Activated CD8-positive, alpha-beta T cell treated with anti-CD3 and anti-CD28 coated beads, Interleukin-2, amount 10 ng/mL, durations not matched to agents 7 days and 5 days (primary cell): ENCODE measurements at places on chromosomes 4 and X. TPM values are rescaled to one million over a fixed set of nuclear protein-coding genes. Genes with fewer than 3 reads are reported as not detected.

GRCh38 chr4:121790976-121791375 lies 10.1 kb upstream of the EXOSC9 start:
- H3K4me1 ChIP-seq = peaks cover 7% of the 10 kb centered on the region
- H3K27ac ChIP-seq = no peak overlapping the region
- no peaks in the 10 kb centered on the region for H3K36me3 ChIP-seq
- no peak overlapping the region for H3K4me3 ChIP-seq

The ANAPC4 gene
- 48.6 TPM for total RNA-seq

GRCh38 chr4:153084980-153085630 lies 119.1 kb upstream of the TRIM2 start:
- H3K4me1 ChIP-seq = peaks cover 54% of the 10 kb centered on the region
- no peaks in the 10 kb centered on the region for H3K36me3 ChIP-seq
- peak overlapping the region; percentile 9 for H3K27ac ChIP-seq
- peak; percentile 83 for DNase-seq
- H3K4me3 ChIP-seq = no peak overlapping the region

- H3K4me3 ChIP-seq = peak overlapping the region; percentile 32
- peak overlapping the region; percentile 89 for H3K27ac ChIP-seq
- no peaks in the 10 kb centered on the region for H3K27me3 ChIP-seq
- H3K36me3 ChIP-seq = peaks cover 10% of the 10 kb centered on the region
- DNase-seq = no peak
Observed at GRCh38 chr4:142416711-142417275, 429.3 kb downstream of the INPP4B start.

GRCh38 chrX:140342410-140342809 lies 162.5 kb downstream of the SOX3 start:
- no peak overlapping the region for H3K27ac ChIP-seq
- H3K36me3 ChIP-seq = no peaks in the 10 kb centered on the region
- no peak overlapping the region for H3K4me3 ChIP-seq
- no peaks in the 10 kb centered on the region for H3K4me1 ChIP-seq

DNA sequence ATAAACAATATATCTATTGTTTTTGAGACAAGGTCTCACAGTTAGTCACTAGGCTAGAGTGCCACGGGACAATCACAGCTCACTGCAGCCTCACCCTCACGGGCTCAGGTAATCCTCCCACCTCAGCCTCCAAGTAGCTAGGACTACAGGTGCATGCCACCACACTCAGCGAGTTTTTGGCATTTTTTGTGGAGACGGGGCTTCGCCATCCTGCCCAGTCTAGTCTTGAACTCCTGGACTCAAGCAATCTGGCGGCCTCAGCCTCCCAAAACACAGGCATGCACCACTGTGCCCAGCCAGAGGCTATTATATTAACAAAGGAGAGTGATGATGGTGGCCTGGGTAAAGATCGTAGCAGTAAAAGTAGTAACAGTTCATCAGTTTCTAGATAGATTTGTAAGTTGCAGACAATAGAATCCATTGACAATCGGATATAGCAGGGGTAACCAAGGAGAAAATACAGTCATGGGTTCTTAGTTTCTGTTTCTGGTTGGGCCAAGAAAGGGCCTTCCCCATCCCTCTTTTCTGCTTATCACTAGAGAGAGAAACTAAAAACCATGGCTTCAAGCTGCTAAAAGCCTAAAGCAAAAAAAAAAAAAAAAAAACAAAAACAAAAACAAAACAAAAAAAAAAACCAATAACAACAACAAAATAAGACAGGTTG lies 60.6 kb downstream of the ANXA10 start:
- no peak overlapping the region for H3K4me3 ChIP-seq
- H3K27ac ChIP-seq = no peak overlapping the region
- no peaks in the 10 kb centered on the region for H3K27me3 ChIP-seq
- no peaks in the 10 kb centered on the region for H3K36me3 ChIP-seq

The DCAF8L2 gene
- not detected for total RNA-seq

- H3K4me1 ChIP-seq = peaks cover 3% of the 10 kb centered on the region
- H3K27me3 ChIP-seq = no peaks in the 10 kb centered on the region
- no peaks in the 10 kb centered on the region for H3K36me3 ChIP-seq
- H3K4me3 ChIP-seq = no peak overlapping the region
Observed at GRCh38 chr4:163540448-163540847, 46.0 kb downstream of the TMA16 start.

The CT45A10 gene
- total RNA-seq = not detected

DNA sequence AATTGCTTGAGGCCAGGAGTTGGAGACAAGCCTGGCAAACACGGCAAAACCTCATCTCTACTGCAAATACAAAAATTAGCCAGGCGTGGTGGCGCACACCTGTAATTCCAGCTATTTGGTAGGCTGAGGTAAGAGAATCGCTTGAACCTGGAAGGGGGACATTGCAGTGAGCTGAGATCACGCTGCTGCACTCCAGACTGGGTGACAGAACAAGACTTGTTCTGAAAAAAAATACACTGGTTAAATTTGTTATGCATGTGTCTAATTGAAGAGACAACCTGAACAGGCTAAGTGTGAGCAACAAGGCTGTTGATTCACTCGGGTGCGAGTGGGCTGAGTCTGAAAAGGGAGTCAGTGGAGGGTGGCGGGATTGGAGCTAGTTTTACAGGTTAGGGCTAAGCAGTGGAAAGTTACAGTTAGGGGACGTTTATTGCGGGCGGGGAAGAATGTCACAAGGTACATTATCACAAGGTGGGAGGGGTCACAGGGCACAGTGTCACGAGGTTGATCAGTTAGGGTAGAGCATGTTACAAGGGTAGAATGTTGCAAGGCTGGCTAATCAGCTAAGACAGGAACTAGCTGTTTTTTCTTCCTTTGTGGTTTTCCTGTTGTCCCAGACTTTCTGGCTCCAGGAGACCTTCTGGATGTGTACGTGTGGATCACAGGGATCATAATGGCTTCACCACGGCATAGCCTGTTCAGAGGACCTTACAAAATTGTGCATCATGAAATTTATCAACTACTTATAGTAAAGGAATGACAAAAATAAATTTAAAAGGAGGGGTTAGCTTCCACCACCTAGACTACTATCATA lies 115.8 kb downstream of the NAA11 start:
- H3K4me3 ChIP-seq = no peak overlapping the region
- H3K4me1 ChIP-seq = no peaks in the 10 kb centered on the region
- no peaks in the 10 kb centered on the region for H3K36me3 ChIP-seq
- no peaks in the 10 kb centered on the region for H3K27me3 ChIP-seq
- no peak for DNase-seq
- no peak overlapping the region for H3K27ac ChIP-seq

DNA sequence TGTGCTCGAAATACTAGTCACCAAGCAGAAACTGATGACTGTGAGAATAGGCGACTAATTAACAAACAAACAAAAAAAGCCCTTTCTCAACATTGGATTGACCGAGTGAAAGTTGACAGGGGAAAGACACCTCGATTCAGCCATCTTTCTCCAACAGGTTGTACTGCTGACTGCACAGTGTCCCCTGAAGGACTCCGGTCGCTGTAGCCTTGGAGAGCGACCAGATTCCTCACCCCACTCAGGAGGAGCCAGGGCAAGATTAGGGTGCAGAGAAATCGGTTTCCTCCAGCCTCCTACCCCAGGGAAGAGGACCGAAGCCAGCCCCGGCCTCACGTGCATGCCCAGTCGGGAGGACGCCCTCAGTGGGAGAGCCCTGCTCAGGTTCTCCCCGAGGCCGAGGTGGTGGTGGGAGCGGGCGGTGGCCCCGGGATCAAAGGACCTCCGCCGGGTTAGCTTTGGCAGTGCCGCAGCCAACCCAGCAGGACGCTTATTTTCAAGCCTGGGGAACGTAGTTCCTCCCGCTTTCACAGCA lies 1.1 kb upstream of the RAP1GDS1 start:
- H3K27me3 ChIP-seq = no peaks in the 10 kb centered on the region
- H3K4me3 ChIP-seq = peak overlapping the region; percentile 93
- DNase-seq = peak; percentile 41
- H3K4me1 ChIP-seq = peaks cover 37% of the 10 kb centered on the region

- no peaks in the 10 kb centered on the region for H3K4me1 ChIP-seq
- H3K36me3 ChIP-seq = no peaks in the 10 kb centered on the region
- DNase-seq = no peak
- H3K4me3 ChIP-seq = no peak overlapping the region
Observed at GRCh38 chr4:90960840-90961239, 833.6 kb downstream of the CCSER1 start.

The PTCHD1 gene
- total RNA-seq = not detected

The SLC10A4 gene
- not detected for total RNA-seq

The OTC gene
- not detected for total RNA-seq

DNA sequence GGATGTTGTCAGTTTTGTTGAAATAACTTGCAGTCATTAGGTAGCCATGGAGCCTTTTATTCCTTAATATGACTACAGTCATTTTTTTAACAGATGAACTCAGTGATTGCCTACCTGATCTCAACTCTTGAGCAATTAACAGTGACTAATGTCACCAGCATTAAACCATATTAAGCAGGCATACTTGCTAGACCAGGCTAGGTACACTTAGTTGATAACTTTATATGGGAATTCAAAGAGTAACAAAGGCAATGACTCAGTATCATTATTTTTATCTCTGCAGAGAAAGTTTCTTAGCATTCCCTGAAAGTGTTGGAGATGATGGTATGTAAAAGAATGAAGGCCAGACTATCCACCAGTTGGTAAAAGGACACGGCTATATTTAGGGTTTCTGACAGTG lies at the start of gene C4orf54:
Gene C4orf54, minus strand, starts transcription at position 31 of the 400 bp plus-strand sequence. CDS start 3,180 bp downstream, outside the sequence.
- peaks cover under 1% of the 10 kb centered on the region for H3K27me3 ChIP-seq
- H3K4me1 ChIP-seq = no peaks in the 10 kb centered on the region
- H3K36me3 ChIP-seq = no peaks in the 10 kb centered on the region
- no peak for DNase-seq

GRCh38 chr4:168304744-168305459 lies 13.7 kb downstream of the DDX60 start:
- H3K4me3 ChIP-seq = no peak overlapping the region
- no peak for DNase-seq
- no peak overlapping the region for H3K27ac ChIP-seq
- H3K27me3 ChIP-seq = no peaks in the 10 kb centered on the region
- H3K36me3 ChIP-seq = peaks cover 66% of the 10 kb centered on the region
- peaks cover 35% of the 10 kb centered on the region for H3K4me1 ChIP-seq

The F9 gene
- not detected for total RNA-seq

- H3K27me3 ChIP-seq = no peaks in the 10 kb centered on the region
- no peaks in the 10 kb centered on the region for H3K36me3 ChIP-seq
- H3K4me1 ChIP-seq = no peaks in the 10 kb centered on the region
- no peak overlapping the region for H3K4me3 ChIP-seq
Observed at GRCh38 chr4:71941001-71941400, 90.8 kb upstream of the NPFFR2 start.

GRCh38 chrX:38561951-38562719 lies 793 bp downstream of the TSPAN7 start:
- peak overlapping the region; percentile 71 for H3K4me3 ChIP-seq
- no peak for DNase-seq
- H3K4me1 ChIP-seq = peaks cover 3% of the 10 kb centered on the region
- peaks cover 15% of the 10 kb centered on the region for H3K27me3 ChIP-seq
- no peaks in the 10 kb centered on the region for H3K36me3 ChIP-seq

GRCh38 chrX:13022926-13023325 lies 21.5 kb downstream of the FAM9C start:
- H3K36me3 ChIP-seq = peaks cover 10% of the 10 kb centered on the region
- peaks cover 49% of the 10 kb centered on the region for H3K4me1 ChIP-seq
- DNase-seq = no peak
- no peak overlapping the region for H3K27ac ChIP-seq

DNA sequence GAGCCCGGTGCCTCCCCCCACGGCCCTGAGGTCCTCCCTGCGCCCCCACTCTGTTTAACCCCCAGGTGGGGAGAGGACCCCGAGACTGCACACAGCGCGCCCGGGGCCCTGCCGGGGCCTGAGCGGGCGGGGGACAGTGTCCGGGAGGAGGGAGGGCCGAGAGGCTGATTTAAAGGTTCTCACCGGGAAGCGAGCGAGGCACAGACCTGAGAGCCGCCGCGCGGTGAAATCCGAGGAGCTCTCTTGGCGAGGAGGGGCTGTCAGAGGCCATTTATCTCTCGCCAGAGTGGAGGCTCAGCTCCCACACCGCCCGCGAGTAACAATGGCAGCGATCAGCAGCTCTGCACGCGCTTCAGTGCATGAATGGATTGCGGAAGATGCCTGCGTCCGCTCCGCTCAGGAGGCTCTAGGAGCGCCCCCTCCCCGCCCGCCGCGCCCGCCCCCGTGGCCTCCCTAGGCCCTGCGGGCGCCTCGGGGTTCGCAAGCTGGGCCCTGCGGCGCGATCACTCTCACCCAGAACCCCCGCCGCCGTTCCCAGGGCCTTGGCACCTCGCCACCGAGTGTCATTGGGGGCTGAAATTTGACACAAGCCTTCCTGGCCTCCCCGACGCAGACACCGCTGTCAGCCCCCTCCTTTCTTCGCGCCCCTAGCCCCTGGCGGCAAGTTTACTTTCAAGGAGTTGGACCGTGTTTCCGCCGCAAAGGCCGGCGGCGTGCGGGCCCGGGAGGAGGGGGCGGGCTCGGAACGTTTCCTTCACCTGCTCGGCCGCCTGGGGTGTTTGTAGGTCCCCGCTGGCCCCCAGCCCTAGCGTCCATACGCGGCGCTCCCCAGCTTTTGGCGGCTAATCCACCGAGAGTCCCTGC lies 48.7 kb upstream of the BCOR start:
- no peaks in the 10 kb centered on the region for H3K36me3 ChIP-seq
- peaks cover 19% of the 10 kb centered on the region for H3K4me1 ChIP-seq
- peak overlapping the region; percentile 51 for H3K4me3 ChIP-seq
- DNase-seq = no peak
- H3K27ac ChIP-seq = no peak overlapping the region

The DCAF12L2 gene
- not detected for total RNA-seq
